ENCODE measurements at places on chromosomes 6 and 20.

GRCh38 chr6:164129218-164129617 lies 714.7 kb downstream of the QKI start:
- DNase-seq = no peak

DNA sequence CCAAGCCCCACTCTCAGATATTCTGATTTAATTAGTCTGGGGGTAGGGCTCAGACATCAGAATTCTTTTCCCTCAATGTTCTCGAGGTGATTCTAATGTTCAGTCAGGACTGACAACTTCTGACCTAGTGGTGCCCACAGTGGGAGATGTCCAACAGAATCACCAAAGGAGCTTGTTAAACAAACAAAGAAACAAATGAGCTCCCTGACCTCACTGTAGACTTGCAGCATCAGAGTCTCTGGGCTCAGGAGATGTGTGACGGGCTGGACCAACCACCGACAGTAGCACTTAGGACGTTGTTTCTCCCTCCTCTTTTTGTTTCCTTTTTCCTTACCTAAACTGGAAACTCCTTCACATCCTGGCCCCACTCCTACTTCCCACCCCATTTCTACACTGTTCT lies 49.3 kb downstream of the CLIC5 start:
- no peak for DNase-seq

DNA sequence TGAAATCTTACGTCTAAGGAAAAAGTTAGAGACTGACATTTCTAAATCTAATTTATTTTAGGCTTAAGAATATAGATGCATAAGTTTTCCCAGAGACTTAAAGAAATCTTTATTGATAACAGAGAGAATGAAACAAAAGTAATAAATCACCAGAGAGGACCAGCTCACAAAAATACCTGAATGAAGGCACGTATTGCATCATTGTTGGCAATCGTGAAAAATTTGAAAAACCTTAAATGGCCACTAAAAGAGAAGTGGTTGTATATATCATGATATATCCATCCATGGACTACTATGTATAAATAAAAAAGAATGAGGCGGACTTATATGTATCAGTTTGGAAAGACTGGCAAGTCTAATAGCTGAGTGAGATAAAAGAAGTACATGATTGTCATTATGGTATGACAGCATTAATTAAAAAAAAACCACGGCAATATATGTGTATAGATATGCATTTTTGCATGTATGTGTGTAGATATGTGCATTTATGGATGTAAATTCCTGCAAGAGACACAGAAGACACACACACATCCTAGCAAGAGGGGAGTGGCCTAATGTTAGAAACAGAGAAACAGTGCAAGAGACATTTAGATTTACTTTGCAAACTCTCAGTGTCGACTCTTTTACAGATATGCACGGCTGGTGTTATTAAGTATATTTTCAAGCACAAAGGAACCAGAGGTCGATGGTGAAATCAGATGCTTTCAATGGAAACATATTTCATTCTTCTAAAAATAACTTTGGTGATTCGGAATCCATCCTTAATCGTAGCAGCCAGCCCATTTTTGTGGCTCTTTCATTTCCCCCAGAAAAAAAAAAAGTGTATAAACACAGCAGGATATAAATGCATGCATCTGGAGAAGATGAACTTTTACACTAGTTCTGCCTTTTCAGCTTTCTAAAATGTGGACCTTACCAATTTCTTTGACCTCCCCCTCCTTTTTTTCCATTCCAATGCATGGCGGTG lies 156.1 kb upstream of the SALL4 start:
- DNase-seq = no peak

GRCh38 chr20:33017542-33017941 lies 10.0 kb downstream of the BPIFB2 start:
- DNase-seq = no peak
